Osteoblast (primary cell): ENCODE measurements at places on chromosomes 6 and 20. TPM values are rescaled to one million over a fixed set of nuclear protein-coding genes. Genes with fewer than 3 reads are reported as not detected.

BCL2L1 gene
- total RNA-seq = 127 and 136 TPM in 2 replicates

GPX5 gene
- not detected in 2 replicates for total RNA-seq

AP5S1 gene
- total RNA-seq = 23.9 and 25.3 TPM in 2 replicates

TRAPPC3L gene
- under 0.01 and 0.29 TPM in 2 replicates for total RNA-seq

PACSIN1 gene
- total RNA-seq = not detected in 2 replicates

DNAH8 gene
- total RNA-seq = under 0.01 and 0.36 TPM in 2 replicates

MED20 gene
- 27.4 and 30.8 TPM in 2 replicates for total RNA-seq

RTF2 gene
- 69.1 and 69.8 TPM in 2 replicates for total RNA-seq

RNF182 gene
- total RNA-seq = 3.3 and 4.4 TPM in 2 replicates

NHLRC1 gene
- 2.4 and 2.9 TPM in 2 replicates for total RNA-seq

TFAP2D gene
- total RNA-seq = not detected in 2 replicates

STXBP5 gene
- 120 and 144 TPM in 2 replicates for total RNA-seq

RAET1E gene
- total RNA-seq = 0.36 and 0.88 TPM in 2 replicates

IL17F gene
- total RNA-seq = not detected in 2 replicates

DYNLT2 gene
- total RNA-seq = 1.8 and 2.2 TPM in 2 replicates

PNLDC1 gene
- 0.29 TPM in 1 of 2 replicates, not detected in the other for total RNA-seq
